ENCODE measurements at places on chromosomes 5 and 9.

- DNase-seq: no peak
These were observed 2.5 kb upstream of the ACTL7A start for GRCh38 chr9:108859459-108860114.

DNA sequence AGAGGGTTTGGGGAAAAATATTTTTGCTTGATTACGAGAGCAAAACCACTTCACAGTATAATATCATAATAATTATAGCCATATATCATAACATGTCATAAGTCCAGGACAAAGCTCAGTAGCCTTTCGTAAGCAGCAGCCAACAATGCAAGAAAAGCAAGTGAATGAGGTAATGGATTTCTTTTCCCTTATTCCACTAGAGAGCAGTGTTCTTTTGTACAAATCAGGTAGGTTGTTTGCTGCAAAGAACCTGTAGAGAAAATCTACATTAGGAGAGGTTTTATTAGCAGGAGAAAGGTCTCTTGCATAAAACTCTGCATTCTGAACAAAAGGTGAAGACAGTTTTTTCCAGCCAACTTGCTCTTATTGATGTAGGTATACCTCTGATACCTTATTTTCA is 1033.4 kb downstream of the TLE4 start:
- DNase-seq: peak; percentile 56

- DNase-seq: no peak
These were observed 123.5 kb upstream of the EGFLAM start for GRCh38 chr5:38134810-38135209.

- peak; percentile 31 for DNase-seq
These were observed 74.6 kb upstream of the ORM1 start for GRCh38 chr9:114248299-114248707.

GRCh38 chr5:139757727-139758509 is 37.7 kb upstream of the PSD2 start:
- no peak for DNase-seq

GRCh38 chr5:137145721-137146120 is 353.4 kb downstream of the SPOCK1 start:
- no peak for DNase-seq

DNA sequence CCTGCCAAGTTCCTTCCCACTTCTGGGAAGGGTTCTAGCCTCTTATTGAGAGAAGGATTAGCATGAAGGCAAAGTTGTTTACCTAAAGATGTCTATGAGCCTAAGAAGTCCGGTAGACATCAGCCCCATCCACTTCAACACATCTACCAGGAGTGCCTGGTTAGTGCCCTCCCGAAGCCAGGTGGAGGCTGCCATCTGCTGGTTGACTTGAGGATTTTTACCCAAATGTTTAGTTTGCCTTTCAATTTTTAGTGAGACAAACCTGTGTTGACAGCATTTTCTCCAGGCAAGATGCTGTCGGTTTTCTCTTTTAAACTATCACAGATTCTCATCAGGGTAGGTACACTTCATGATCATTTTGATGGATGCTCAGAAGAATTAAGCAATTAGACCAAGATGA is 83.6 kb upstream of the TNFSF8 start:
- peak; percentile 79 for DNase-seq

- no peak for DNase-seq
These were observed 55.2 kb downstream of the NFIB start for GRCh38 chr9:14258660-14259239.
